Activated CD8-positive, alpha-beta T cell treated with anti-CD3 and anti-CD28 coated beads for 36 hours (primary cell): ENCODE measurements at places on chromosomes 3 and 15. TPM values are rescaled to one million over a fixed set of nuclear protein-coding genes. Genes with fewer than 3 reads are reported as not detected.

GRCh38 chr15:28981351-28981720 is 95.6 kb downstream of the APBA2 start:
- DNase-seq = no peak

DNA sequence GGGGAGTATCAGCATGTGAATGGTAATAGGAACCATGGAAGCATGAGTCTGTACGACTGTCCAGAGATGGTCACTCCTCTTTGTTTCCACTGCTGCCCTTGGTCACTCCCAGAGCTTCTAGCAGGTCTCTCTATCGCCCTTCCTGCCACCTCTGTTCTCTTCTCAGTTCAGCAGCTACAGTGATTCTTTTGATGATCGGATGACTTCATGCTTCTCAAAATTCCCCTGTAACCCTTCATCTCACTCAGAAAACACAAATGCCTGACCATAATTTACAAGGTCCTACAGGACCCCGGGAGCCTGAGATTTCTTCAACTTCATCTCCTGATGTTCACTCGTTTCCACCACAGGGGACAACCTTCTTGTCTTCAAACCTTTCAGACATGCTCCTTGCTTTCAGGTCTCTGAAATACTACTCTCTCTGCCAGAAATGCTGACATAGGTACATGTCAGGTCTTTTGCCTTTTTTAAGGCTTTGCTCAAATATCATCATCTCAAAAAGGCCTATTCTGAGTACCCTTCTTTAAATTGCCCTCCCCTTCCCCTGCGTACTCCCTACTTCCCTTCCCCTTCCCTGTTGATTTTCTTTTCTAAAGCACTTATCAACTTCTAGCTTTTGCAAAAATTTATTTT is 42.1 kb upstream of the BHLHE40 start:
- DNase-seq = no peak

GXYLT2 gene
- 0.11 TPM for total RNA-seq

DNA sequence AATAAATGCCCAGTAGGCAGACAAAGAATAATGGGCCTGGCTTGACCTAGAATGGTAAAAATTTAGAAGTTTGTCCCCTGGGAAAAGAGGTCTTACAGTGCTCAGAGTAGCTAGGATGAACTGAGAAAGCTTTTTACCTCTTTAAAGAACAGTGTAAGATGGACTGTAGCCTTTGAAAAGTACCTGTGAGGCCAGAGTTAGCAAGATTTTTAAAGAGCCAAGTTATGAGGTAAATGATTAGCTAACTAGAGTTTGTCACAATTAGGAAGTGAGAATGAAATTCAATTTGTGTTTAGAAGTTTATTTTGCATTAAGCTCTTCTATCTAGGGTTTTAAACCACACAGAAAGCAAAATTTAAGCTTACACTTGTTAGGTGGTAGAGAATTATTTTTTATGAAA is 480.9 kb downstream of the ZIC1 start:
- no peak for DNase-seq

MBD4 gene
- total RNA-seq = 44.5 TPM

DNA sequence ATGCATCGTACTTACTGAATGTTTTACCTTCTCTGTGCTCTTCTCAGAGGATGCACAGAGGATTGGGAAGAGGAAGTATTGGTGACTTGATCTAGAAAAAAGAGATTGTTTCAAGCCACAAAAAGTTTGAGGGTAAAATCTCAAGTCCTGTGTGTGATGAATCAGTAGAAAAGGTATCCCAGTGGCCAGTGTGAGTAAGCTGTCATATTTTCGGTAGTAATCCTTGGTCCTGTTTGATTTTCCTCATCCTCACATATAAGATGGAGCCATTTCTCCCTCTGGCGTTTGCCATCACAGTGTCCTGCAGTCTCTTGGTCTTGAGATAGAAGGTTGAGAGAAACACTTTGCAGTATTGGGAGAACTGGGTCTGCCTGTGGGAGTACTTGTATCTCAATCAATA is 166.8 kb downstream of the LPP start:
- no peak for DNase-seq

TRH gene
- not detected for total RNA-seq

- no peak for DNase-seq
These were observed 92.1 kb downstream of the ASB7 start for GRCh38 chr15:100694381-100695021.

GRCh38 chr3:32148351-32148750 is 41.9 kb downstream of the GPD1L start:
- DNase-seq = no peak
